Esophagus muscularis mucosa (tissue), 4 donors: ENCODE measurements at places on chromosomes 2 and 18. TPM values are rescaled to one million over a fixed set of nuclear protein-coding genes. Genes with fewer than 3 reads are reported as not detected.

SPHKAP gene
- 0.83 TPM for total RNA-seq

COL5A2 gene
- 51.2 TPM for total RNA-seq

DSG1 gene
- not detected for total RNA-seq

SETBP1 gene
- 40.9 TPM for total RNA-seq

OSBPL1A gene
- 104 TPM for total RNA-seq

TRMT61B gene
- 11.5 TPM for total RNA-seq

ABI2 gene
- total RNA-seq: 38.8 TPM

SCN1A gene
- total RNA-seq: not detected

XIRP2 gene
- total RNA-seq: not detected

BMP10 gene
- total RNA-seq: not detected

ALK gene
- 0.99 TPM for total RNA-seq

NPPC gene
- not detected for total RNA-seq

PCGF1 gene
- 14.1 TPM for total RNA-seq

NEU4 gene
- 5.4 TPM for total RNA-seq

SLC1A4 gene
- total RNA-seq: 10.4 TPM

AQP12B gene
- total RNA-seq: not detected

IL36G gene
- total RNA-seq: not detected

SOX11 gene
- total RNA-seq: 0.29 TPM

NAT8 gene
- total RNA-seq: not detected

TUBA4B gene
- total RNA-seq: not detected

LYPD1 gene
- total RNA-seq: 0.66 TPM

MC4R gene
- 0.45 TPM for total RNA-seq

ABCB11 gene
- not detected for total RNA-seq

NEU2 gene
- not detected for total RNA-seq

IL36A gene
- not detected for total RNA-seq

WDR35 gene
- total RNA-seq: 11.8 TPM

FTCDNL1 gene
- 1.6 TPM for total RNA-seq
